Activated CD4-positive, alpha-beta T cell treated with anti-CD3 and anti-CD28 coated beads for 36 hours (primary cell): ENCODE measurements at places on chromosomes 11 and 22. TPM values are rescaled to one million over a fixed set of nuclear protein-coding genes. Genes with fewer than 3 reads are reported as not detected.
A peak's percentile ranks its signal among the peaks of the same experiment; 100 is the strongest.

UPK3A gene
- total RNA-seq, result not detected

- DNase-seq, result peak; percentile 71
Measured at GRCh38 chr11:119169282-119169719, 776 bp downstream of the NLRX1 start.

GRCh38 chr11:40393511-40393910, 1065.9 kb downstream of the LRRC4C start:
- no peak for DNase-seq

OR52A1 gene
- total RNA-seq, result not detected

BIRC3 gene
- 109 TPM for total RNA-seq

POTEH gene
- not detected for total RNA-seq

GRCh38 chr11:112834277-112834755, 126.9 kb upstream of the NCAM1 start:
- no peak for DNase-seq

MS4A3 gene
- total RNA-seq, result not detected

DNA sequence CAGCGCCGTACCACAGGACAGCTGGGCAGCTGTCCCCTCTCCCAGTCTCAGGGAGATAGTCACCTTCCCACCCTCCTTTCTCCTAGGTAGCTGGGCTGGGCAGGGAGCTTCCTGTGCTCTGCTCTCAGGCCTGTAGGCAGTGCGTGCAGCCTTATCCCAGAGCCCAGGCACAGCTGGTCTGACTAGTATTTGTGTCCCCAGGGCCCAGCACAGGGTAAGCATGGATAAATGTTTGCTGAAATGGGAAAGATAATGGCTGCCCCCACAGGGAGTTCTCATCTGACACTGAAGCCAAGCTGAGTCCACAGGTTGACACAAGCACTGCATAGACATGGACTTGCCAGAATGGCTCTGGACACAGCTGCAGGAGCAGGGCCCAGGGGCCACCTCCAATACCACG, 9.8 kb downstream of the SLC15A3 start:
- no peak for DNase-seq

PHLDA2 gene
- total RNA-seq, result 3.1 TPM

OR51B2 gene
- total RNA-seq, result not detected

DNA sequence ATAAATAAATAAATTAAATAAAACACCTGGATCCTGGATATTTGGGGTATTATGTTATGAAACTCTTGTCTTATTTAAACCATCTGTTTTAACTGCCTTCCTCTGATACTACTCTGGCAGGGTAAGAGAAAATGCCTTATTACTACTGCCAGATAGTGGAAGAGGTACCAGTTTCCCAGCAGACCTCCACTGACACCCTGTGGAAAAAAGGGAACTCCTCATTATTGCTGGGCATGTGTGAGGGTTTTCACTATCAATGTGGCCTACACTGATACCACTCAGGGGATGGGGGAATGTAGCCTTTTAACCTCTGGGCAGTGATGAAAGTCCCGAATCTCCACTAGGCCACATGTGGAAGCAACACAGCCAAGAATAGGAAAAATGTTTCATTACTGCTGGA, 121.0 kb downstream of the LUZP2 start:
- DNase-seq, result no peak

DNA sequence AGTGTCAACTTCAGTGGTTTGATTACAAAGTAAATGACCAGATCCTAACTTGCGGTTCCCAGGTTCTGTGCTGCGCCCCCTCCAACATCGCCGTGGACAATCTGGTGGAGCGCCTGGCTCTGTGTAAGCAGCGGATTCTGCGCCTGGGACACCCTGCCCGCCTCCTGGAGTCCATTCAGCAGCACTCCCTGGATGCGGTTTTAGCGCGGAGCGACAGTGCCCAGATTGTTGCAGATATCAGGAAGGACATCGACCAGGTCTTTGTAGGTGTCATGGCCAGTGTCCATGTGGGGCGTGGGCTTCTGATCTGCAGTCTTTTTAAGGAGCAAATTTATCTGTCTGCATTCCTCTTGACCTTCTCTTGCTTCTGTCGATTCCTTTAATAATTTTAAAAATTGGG, 11.1 kb downstream of the IGHMBP2 start:
- no peak for DNase-seq

DNA sequence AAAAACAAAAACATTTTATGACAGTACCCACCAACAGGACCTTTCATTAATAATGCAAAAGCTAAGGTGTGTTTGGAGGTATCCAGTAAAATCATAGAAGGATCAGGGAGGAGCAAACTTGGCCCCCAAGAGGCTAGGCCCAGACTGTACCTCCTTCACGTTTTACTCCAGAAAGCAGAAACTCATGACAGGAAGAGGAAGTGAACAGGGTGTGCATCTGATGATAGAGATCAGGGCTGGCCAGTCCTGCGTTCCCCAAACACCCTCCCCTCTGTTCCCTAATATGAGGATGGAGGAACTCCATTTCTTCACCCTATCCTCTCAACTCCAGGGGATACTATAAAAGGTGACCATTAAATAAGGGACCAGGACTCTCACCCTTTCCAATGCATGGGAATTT, 10.2 kb upstream of the MS4A12 start:
- DNase-seq, result no peak

OR8D1 gene
- total RNA-seq, result not detected

DNA sequence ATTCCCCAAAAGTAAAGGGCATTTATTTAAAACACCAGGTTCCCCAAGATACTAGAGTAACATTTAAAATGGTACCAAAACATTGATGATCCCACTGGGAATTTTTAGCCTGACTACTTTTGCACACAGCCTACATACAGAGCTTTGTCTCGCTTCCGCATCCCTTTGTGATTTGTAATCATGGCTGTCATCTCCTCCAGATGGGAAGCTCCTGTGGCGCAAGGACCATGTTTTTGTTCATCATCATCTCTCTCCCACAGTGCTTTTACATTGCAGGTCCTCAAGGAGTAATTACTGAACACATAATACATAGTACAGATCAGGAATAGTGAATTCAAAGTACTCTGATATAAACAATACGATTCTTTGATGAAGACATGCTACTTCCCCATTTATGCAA, 231.2 kb upstream of the MTNR1B start:
- DNase-seq, result no peak

- DNase-seq, result no peak
Measured at GRCh38 chr22:48152164-48152775, 1389.8 kb downstream of the TBC1D22A start.

SYCE3 gene
- total RNA-seq, result 3.8 TPM

- DNase-seq, result no peak
Measured at GRCh38 chr22:42743501-42743991, 22.9 kb upstream of the A4GALT start.

- no peak for DNase-seq
Measured at GRCh38 chr11:104152941-104153505, 10.9 kb downstream of the PDGFD start.

OR5A1 gene
- total RNA-seq, result not detected

OR6T1 gene
- not detected for total RNA-seq

DNA sequence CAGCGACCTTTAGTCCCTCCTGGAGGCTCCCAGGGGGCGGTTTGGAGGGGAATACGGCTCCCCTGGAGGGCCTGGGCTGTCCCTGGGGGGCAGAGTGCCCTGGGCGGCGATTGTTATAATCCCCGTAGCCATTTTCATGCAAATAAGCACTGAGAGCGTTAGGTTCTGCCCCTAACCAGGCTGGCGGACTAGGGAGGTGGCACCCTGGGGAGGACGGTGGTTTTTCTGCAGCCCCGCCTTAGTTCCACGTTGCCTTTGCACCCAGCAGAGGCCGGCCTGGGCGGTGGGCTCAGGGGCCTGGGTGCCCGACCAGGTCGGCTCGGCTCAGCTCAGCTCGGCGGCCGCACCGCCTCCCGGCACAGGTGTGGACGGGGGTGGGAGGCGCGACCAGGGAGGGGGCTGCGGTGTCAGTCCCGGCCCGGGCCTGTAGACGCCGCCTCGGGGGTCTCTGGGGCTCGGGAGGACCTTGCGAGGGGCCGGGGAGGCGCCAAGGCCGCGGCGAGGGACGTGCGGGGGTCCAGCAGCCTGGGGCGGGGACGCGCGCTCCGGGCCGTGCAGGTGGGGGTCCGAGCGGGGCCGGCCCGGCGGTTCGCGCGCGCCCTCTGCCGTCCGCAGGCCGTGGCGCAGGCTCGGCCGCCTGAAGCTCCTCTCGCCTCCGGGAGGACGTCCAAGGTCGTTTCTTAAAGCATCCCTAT, 2.3 kb upstream of the DUSP8 start:
- DNase-seq, result peak; percentile 74

DNA sequence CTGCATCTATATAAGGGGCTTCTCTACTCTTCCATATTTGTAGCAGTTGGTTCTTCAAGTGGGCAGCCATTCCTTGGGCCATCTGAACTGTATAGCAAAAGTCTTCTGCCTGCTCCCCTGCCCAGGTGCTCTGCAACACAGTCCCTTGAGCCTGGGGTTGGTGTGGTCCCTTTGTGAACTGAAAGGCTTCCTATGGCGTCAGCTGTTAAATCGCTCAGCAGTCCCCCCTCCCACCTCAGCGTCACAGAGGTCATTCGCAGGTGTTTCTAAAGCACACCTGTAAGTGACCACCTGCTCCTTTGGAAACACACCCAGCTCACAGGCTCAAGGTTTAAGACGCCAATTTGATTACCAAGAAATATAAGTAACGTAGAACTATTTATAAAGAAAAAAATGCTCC, 37.0 kb downstream of the CYB5R2 start:
- no peak for DNase-seq

- DNase-seq, result no peak
Measured at GRCh38 chr11:10414659-10415058, 40.4 kb upstream of the AMPD3 start.

GRCh38 chr11:57336111-57336666, 497 bp upstream of the SSRP1 start:
- peak; percentile 46 for DNase-seq

FADS1 gene
- total RNA-seq, result 23.7 TPM

DNA sequence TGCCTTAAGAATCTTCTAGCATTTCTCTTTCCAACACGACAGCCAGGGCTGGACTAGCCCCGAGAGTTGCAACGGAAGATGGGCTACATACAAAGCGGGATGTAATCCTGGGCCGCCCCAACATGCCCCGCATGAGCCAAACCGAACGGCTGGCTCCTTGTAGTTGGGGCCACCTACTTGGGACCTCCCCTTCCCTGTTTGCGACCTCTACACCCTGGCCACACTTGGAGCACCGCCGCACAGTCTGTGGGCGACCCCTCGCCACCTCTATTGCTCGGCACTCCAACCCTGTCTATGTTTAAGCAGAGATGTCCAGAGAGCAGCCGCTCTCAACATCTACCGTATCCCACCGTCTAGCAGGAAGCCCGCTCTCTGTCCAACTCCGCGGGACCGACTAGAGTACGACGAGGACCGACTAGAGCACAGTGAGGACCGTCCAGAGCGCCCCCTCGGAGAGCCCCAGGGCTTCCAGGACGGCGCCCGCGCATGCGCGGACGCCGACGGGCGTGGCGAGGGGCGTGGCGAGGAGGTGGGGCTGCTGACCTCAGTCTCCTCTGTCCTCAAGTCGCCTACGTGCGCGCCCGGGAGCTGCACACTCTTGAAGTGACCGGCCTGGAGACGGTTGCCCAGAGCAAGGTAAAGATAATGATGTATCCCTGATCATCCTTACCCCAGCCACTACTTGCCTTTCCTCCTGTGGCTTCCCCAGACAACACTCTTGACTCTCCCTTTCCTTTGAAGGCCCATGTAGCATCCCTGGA, 32.3 kb downstream of the NEAT1 start:
- peak; percentile 91 for DNase-seq

DNA sequence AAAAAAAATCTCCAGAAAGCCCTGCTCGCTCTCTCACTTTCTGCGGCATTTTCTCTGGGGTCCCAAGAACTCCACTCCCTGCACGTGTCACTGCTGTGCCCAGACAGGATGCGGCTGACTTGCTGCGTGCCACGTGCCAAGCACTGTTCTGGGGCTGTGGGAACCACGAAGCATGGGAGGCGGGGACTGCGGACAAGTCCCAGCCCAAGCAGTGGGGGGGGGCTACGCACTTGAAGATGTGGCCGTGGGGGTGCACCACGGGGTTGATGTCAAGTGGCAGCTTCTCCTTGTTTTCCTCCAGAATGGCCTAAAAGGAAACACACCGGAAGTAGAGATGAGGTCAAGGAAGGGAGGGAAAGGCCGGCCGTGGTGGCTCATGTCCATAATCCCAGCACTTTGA, 10.8 kb downstream of the TTLL12 start:
- DNase-seq, result no peak
